ENCODE measurements at places on chromosomes 7 and 10.

DNA sequence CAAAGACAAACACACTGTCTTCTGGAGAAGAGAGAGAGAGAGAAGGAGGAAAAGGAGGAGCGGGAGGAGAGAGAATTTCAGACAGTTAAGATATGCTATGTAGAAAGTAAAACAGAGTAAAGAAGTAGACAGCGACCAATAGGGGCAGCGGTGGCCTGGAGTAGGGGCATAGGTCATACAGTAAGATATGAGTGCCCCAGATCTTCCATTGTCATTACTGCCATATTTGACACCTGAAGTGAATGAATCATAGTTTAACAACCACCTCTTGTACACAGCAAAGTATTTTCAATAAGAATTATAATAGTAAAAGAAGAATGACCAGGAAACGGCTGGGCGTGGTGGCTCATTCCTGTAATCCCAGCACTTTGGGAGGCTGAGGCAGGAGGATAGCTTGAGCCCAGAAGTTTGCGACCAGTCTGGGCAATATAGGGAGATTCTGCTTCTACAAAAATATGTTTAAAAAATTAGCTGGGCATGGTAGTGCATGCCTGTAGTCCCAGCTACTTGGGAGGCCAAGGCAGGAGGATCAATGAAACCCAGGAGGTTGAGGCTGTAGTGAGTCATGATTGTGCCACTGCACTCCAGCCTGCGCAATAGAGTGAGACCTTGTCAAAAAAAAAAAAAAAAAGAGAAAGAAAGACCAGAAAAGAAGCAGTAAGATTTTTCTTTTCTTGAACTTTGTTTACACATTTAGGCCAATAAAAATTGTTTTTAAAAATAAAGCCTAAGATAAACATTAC lies 77.0 kb upstream of the GPR158 start:
- no peak for DNase-seq

GRCh38 chr10:97327348-97328294 lies 6.9 kb downstream of the FRAT2 start:
- no peak for DNase-seq

DNA sequence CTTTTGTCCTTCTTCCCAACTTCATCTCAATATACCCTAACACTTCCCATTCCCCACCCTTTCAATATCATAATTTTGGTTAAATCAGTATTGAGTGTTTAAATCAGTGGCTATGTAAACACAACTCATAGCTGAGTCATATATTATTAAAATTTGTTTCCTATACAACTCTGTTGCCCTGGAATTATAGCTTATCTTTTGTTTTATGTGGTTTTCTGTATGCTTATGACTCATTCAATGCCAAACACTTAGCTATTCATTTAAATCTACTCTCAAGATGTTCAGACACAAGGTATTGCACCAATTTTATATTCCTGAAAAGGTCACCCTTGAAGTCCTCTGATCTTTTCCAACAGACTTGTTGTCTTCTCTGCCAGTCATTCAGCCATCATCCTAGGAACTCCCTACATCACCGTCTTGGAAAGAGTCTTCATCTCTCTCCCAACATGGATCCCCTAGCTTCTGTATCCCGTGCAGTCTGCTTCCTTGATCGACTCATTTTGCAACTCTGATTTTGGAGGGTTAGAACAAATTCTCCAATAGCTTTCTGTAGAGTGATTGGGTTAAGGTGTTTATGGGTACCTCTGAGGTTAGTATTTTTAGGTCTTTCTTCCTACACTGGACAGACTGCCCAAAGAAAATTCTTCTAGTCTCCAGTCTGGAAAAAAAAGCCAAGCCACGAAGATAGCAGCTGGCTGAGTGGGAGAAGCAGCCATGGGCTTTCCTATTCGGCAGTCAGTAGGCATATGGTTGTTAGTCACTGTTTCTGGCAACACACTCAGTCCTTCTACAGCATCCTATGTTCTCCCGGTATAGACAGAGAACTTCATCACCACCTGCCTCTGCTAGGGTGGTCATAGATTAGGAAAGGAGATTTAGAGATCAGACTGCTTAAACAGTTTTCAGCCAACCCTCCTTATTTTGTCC lies 102.1 kb downstream of the CRPPA start:
- no peak for DNase-seq

DNA sequence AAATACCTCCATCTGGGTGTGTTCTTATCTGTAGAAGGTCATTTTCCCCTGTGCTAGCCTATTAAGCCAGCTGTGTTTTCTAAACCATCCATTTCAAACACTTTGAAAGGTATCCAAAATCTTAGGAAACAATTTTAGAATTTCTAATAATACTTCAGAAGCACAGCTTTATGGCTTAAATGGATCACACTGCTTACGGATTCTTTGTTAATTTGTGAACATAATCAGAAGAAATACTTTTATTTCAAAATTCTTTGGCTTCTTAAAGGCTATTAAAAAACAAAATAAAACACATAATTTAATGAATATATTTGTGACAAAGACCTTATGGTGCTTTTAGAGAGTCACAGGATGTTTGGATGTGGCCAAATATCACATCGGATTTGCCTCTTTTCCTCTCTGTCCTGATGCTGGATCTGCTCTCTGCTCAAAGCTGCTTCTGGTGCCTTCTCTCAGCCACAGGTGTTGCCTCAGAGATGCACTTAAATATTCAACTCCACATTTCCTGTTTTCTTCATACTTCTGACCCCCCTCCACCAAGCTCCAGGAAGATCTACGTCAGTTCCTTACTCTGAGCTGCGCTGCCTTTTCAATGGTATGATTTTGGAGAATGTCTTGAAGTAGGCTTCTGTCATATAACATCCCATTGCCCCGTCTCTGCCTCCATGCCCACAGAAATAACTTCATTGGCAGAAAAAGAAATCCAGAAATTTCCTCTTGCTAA lies 230.6 kb downstream of the MLLT10 start:
- no peak for DNase-seq

GRCh38 chr7:11191574-11192220 lies 218.0 kb downstream of the PHF14 start:
- no peak for DNase-seq

DNA sequence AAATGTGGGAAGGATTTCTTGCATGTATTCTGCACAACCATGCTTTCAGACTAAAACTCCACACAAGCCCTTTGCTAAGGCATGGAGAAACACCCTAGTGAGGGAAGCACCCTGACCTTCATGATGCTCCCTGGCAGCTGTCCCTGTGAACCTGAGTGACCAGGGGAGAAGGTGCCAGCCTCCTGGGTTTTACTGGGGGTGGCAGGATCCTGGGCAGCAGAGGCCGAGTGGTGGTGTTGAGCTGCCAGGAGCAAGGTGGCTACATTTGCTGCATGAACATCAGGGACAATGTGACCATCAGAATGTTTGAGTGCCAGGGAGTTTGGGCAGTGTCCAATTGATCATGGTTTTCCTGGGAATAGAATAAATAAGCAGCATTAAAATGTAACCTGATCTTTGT lies 437.9 kb downstream of the TCERG1L start:
- no peak for DNase-seq

DNA sequence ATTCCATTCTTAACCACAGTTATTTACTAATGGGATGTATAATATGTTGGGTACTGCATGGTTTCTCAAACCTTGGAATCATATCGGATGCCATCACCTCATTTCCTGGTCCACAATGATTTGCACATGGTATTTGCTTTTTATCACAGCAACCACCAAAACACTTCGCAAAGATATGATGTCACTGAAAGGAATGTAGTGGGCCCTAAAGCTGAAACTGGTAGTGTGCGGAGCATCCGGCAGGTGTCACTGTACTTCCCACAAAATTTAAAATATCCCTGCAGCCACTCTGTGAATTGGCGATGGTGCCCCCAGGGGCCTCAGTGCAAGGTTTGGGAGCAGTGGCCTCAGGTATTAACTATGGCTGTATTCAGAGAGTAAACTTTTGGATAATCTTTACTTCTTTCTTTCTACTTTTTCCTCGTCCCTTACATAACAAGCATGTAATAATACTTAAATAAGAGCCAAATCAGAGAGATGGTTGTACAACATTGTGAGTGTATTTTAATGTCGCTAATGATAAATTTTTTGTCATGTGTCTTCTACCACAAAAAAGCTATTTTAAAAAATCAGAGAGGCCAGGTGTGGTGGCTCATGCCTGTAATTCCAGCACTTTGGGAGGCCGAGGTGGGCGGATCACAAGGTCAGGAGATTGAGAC lies 66.2 kb downstream of the FAM241B start:
- DNase-seq, result no peak

- no peak for DNase-seq
Observed at GRCh38 chr7:32518534-32519140, 23.3 kb downstream of the AVL9 start.

DNA sequence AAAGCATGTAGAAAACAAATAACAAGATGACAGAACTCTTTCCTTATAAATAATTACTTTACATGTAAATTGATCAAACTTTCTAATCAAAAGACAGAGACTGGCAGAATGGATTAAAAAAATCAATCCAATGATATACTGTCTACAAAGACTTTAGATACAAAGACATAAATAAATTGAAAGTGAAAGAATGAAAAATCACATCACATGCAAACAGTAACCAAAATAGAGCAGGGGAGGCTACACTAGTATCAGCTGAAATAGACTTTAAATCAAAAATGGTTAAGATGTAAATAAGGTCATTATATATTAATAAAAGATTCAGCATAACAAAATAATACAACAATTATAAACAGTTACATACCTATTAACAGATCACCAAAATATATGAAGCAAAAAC lies 97.3 kb downstream of the SNX13 start:
- no peak for DNase-seq

DNA sequence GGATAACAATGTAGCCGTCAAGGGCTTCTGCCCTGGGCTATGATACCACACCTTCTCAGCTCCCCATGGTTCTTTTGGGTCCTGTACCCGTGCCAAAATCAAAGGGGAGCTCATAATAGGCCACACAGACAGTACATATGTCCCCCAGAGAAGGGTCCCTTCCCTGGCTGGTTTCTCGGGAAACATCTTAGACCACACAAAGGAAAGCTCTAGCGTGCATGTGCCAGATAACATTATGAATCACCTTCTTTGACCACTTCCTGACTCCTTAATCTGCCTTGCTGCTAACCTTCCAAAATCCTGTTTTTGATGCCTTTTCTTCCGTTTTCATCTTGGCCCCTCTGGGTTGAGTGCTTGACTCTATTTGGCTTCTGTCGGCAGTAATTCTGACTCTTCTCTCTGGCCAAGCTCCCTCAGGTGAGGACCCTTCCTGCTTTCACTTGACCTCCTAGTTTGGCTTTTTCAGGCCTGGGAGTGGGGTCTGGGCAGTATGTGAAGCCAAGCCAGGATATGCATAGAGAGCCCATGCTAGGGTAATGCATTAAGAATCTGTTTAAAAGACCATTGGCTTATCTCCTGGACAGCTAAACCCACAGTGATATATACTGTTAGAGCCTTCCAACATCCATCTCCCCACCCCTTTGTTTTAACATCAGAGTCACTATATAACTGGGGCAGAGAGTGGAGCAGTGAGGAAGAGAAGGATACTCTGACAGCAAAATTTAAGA lies 84.8 kb downstream of the ANLN start:
- no peak for DNase-seq

- no peak for DNase-seq
Observed at GRCh38 chr7:24432677-24433076, 140.6 kb upstream of the PALS2 start.

DNA sequence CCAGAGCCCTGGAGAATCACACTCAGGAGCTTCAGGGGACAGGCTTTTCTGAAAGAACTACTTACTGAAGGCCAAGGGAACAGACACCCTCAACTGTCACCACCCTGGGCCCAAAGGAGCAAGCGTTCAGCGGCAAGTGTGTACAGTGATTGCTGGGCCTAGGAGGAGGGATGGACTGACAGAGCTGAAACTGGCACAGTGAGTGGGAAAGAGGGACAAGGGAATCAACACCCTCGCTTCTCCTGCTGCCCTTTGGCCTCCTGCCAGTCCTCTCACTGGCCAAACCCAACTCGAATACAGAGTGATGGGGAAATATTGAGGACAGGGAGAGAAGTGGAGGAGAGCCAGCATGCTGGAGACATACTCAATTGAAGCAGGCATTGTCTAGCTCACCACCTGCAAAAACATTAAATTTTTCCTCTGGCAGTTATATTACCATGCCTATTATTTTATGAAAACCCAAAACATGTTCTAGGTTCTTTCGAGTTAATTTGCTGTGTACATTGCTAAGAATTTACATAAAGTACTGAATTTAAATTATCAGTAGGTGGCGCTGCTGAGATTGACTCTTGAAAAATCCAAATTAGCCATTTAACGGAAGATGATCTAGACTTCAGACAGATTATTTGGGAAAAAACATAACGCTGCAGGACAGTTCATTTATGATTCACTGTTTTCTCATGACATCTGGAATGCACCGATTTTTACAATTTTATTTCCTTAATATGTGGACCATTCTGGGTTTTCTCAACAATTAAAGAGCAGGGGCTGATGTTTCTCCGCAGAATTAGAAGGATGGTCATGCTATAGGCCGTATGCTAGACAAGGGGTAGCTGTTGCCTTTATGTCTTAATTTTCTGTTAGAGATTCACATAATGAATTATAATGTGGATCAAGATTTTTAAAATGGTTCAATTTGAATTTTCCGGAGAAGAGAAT lies 14.7 kb upstream of the TMEM236 start:
- DNase-seq, result no peak

DNA sequence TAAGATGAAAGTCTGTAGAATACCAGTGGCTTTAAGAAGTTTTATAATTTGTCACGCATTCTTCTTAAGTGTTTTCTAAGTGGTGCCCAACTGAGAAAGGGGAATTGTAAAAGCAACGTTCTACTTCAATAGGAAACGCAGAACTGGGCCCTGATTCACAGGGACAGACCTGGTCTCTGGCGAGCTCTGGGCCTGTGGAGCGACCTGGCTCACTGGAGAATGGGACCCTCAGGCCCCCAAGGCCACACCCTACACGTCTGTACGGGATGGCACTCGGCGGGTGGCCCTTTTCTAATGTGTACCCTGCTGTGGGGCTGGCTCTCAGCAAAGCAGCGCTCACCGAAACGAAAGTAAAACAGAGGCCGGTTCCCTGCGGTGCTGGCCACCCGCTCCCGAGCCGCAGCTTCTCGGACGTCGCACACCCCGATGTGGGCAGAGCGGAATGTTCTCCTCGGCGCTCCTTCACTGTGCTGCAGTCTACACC lies 205.0 kb downstream of the DIP2C start:
- no peak for DNase-seq

GRCh38 chr10:12656518-12657142 lies 307.3 kb downstream of the CAMK1D start:
- no peak for DNase-seq

GRCh38 chr10:66782776-66783175 lies 143.1 kb upstream of the LRRTM3 start:
- DNase-seq, result no peak

DNA sequence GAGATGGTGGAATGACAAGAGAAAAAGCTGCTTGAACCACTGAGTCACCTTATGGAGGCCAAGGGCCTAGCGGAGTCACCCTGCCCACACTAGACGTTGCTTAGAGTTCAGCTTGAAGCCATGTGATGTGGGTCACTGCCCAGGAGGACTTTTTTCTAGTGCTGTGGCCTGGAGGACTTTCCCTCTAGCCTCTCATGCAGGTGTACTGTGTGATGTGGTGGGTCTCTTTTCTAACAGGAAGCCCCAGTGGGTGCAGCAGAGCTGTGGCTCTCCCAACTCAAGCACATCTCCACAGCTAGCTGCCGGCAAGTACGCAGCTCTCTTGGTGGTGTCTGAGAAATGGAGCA lies 13.6 kb downstream of the POR start:
- DNase-seq, result no peak

GRCh38 chr10:130394832-130395231 lies 258.6 kb downstream of the GLRX3 start:
- no peak for DNase-seq

GRCh38 chr7:11541330-11541729 lies 290.7 kb downstream of the THSD7A start:
- DNase-seq, result no peak
